Calu3 (cell line): ENCODE measurements at places on chromosomes 2 and 18.
A peak's percentile ranks its signal among the peaks of the same experiment; 100 is the strongest.

DNA sequence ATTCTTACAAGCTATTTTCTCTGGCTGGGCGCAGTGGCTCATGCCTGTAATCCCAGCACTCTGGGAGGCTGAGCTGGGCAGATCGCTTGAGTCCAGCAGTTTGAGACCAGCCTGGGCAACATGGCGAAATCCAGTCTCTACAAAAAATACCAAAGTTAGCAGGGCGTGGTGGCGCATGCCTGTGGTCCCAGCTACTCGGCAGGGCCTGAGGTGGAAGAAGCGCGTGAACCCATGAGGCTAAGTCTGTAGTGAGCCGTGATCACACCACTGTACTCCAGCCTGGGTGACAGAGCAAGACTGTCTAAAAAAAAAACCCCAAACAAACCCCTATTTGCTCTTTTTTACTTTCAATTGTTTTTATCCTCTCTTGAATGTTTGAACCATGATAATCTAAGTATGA is 37.0 kb downstream of the PPP4R1 start:
- no peak for DNase-seq

- DNase-seq, result no peak
Observed at GRCh38 chr2:76415821-76416220, 705.1 kb upstream of the GCFC2 start.

- no peak for DNase-seq
Observed at GRCh38 chr2:190402986-190403603, 5.1 kb upstream of the MFSD6 start.

GRCh38 chr2:235709124-235709813 is 215.4 kb downstream of the AGAP1 start:
- peak; percentile 94 for DNase-seq

DNA sequence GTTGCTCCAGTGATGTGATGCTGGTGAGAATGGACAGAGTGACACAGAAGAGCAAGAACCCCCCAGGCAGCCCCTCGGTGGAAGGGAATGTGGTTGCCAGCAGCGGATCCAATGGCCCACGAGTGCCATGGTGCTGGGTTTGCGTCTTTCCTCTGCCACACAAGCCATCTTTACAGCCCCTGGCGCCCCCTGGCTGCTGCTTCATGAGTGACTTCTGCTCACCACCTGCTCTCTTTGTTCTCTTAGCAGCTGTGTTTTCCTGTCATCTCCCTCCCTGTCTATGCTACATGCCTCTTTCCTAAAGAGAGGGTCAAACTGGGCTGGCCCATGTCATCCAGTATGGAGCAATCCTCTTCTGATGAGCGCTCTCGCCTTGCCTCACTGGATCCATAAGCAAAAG is 300.0 kb upstream of the SMIM21 start:
- DNase-seq, result no peak

DNA sequence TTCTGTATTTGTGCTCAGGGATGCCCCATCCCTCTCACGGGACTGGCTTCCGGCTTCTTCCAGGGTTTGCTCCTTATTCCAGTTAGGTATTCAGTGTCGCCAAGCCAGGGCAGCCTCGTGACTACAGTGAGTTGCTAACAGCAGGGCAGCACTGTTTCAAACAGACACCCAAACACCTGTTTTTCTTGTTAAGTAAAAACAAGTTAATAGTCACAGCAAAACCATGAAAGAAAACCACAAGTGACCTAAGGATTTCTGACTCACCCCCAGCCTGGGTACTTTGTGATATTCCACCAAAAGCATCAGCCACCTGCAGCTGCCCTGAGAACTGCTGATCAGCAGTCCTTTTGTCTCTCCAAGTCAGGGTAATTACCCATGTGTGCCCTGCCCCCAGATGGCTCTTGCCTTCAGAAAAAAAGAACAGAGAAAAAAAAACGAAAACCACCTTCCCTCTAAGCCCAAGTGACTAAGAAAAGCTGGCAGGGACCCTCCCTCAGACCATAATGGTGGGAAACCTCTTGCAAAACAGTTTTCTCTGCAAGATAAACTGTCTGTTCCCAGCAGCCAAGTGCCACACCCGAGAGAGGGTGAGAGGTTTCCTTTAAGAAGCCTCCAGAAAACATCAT is 178.2 kb downstream of the ANAPC1 start:
- DNase-seq, result peak; percentile 80

GRCh38 chr18:60873708-60874107 is 459.5 kb upstream of the CDH20 start:
- DNase-seq, result no peak

GRCh38 chr2:179974761-179975160 is 32.3 kb downstream of the CWC22 start:
- no peak for DNase-seq

- no peak for DNase-seq
Observed at GRCh38 chr18:448116-448790, 52.2 kb downstream of the COLEC12 start.

DNA sequence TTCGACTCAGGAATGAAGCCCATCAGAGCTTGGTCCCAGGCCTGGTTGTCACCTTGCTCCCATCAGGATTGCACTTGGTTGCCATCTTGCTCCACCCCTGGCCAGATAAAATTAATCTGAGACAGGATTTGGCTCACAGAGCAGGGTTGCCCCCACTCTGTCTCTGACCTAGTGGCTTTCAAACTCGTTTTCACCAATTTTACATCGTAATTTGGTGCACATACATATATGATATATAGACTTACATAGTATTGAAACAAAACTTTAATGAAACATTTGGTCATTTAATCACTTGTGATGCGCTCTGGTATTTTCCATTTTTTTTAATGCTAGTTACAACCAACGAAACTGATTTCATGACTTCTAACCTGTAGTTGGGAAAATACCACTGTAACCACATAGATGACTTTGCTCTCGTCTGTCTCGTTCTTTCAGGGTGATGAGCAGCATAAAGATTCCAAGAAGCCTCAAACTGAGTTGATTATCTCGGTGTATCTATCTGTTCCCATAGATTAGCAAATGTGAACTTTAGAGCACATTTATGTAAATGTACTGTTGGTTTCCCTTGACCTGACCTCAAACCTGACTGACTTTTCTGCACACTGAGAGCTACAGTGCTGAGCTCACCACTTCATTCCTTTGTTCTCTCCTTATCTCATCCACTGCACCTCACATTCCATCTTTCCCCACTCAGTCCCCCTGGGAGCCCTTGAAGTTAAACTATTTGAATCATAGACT is 30.5 kb upstream of the PLB1 start:
- DNase-seq, result no peak

DNA sequence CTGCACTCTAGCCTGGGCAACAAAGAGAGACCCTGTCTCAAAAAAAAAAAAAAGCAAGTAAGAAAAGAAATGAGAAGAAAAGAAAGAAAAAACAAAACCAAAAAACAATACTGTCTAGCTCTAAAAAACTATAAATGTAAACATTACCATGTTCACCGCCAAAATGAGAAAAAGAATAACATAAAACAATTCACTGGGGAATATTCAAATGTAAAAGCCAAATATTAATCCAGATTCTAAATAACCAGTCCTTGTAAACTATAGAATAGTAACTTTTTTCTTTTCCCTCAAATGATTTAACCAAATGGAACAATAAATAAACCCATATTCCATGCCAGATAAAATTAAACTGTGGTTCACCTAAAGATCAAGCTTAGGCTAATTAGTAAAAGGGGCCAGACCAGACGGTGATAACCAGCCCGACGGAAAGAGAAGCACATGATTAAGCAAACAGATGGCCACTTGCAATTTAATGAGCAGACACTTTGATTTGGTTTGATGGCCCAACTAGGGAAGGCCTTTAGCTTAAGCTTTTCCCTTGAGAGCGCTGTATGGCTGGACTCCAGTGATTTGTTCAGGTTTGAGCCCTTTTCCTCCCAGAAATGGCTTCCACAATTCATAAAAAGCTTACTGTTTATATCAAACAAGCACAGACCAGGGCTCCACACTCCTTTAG is 39.4 kb upstream of the ZNF397 start:
- DNase-seq, result no peak
